T-helper 17 cell (primary cell): ENCODE measurements at places on chromosomes 11 and 22.

DNA sequence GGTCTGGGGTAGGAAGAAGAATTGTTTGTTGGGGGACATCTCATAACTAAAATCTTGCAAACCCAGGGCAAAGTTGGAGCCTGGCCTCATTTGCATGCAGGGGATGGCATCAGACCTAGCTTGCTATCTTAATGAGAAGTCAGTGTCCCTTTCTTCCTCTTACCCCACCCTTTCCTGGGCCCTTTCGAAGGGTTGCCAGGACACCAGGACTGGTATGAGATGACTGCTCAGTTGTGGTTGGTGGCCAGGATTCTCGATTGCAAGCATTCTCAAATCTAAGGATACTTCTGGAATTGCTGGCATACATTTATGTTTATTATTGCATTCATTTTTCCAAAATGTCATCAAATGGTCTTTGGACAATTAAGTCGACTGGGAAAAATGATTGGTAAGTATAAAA is 131.0 kb downstream of the SLC1A2 start:
- no peak for DNase-seq

GRCh38 chr11:61119055-61119454 is 16.8 kb downstream of the CD5 start:
- no peak for DNase-seq

DNA sequence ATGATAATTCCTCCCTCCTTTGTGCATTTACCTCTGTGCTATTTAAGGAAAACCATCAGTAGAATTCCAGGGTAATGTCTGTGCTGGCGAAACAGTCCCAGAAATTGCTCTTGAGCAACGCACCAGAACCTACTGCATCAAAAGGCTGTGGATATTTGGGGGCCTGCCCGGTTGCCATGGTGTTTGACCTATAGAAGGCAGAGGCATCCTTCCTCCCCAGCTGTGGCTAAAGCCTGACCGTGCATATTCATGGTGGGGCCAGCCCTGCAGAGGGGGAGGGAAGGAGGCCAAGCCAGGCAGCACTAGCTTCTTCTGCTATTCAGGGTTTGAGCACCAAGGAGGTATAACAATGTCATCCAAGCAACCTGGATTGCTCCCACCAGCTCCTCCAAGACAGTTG is 215.0 kb upstream of the E2F8 start:
- DNase-seq: no peak

- no peak for DNase-seq
Measured at GRCh38 chr11:120293038-120293800, 31.9 kb upstream of the TLCD5 start.

- DNase-seq: no peak
Measured at GRCh38 chr22:42848941-42849550, 8.0 kb downstream of the ARFGAP3 start.

GRCh38 chr11:35671396-35672127 is 9.0 kb downstream of the TRIM44 start:
- DNase-seq: no peak

DNA sequence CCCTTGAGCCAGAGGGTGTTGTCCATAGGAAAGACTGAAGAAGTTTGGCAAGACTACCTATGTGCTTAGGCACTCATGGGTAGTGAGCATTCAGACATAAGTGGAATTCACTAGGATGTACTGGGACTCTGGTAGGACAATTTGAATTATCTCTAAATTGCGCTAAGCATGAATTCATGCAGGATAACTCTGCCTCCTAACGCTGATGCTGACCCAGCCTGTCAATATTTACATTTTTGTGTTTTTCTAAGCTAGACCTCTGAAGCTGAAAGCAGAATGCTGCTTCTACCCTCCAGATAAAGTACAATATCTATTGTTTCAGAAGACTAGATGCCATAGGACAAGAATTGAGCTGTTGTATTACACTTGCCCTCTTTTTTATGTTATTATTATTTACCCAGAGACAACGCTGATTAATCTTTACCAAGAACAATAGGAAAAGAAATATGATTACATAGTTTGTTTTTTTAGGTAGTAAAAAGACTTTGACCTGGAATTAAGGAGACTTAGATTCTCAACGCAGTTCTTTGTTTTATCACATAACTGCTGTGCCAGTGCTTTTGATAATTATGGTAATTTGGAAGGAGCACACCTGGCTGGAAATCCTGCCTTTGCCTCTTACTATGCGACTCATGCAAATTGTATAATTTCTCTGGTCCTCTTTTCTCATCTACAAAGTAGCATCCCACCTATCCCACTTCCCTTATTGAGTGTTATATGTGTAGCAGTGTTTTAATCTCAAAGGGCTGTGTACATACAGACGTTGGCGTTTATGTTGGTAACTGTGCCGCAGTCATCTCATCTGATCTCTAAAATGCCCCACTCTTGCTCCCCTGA is 21.2 kb upstream of the GRAMD1B start:
- DNase-seq: no peak

DNA sequence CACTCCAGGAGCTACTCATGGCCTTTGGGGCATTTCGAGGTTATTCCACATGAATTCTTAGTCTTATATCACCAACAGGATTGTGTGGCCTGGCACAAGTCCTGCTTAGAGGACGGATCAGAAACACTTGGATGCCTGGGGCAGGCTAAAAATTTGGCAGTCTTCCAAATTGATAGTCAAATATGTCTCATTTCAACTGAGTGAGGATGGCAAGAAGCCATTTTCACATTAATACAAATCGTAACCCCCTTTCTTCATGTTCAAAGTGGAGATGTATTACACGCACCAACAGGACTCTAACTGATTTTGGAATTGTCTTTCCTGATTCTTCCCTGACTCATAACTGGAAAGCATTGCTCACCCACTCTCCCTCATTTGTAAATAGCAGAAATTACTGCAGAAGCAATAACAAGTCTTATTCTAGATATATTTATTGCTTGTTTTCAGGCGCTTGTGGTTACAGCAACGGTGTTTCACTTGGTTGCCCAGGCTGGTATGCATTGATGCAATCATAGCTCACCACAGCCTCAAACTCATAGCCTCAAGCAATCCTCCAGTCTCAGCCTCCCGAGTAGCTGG is 10.3 kb upstream of the CCDC86 start:
- DNase-seq: no peak

GRCh38 chr22:25334162-25334490 is 114.7 kb downstream of the CRYBB2 start:
- no peak for DNase-seq

DNA sequence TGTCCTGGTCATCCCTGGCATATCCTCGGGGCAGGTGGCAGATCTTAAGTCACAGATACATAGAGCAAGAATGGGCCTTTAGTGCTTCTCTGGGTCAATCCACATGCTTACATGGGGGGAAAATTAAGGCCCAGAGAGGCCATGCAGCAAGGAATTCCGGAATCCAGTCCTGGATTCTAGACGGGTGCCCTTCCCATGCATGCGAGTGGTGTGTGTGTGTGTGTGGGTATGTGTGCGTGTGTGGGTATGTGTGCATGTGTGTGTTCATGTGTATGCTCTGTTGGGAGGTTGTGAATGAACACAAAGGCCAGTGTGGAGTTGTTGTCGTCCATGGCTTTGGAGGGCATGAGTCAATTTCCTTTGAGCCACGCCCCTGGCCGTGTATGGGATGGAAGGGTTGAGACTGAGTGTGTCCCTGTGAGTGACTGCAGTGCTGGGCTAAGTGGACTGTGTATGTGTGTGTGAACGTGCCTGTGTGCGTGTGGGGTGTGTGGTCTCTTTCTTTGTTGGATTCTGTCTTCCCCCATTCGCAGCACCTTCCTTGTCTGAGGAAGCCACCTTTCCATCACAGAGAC is 33.4 kb upstream of the EIF3D start:
- no peak for DNase-seq

GRCh38 chr11:67434395-67434881 is 3.0 kb downstream of the PTPRCAP start:
- DNase-seq: no peak

DNA sequence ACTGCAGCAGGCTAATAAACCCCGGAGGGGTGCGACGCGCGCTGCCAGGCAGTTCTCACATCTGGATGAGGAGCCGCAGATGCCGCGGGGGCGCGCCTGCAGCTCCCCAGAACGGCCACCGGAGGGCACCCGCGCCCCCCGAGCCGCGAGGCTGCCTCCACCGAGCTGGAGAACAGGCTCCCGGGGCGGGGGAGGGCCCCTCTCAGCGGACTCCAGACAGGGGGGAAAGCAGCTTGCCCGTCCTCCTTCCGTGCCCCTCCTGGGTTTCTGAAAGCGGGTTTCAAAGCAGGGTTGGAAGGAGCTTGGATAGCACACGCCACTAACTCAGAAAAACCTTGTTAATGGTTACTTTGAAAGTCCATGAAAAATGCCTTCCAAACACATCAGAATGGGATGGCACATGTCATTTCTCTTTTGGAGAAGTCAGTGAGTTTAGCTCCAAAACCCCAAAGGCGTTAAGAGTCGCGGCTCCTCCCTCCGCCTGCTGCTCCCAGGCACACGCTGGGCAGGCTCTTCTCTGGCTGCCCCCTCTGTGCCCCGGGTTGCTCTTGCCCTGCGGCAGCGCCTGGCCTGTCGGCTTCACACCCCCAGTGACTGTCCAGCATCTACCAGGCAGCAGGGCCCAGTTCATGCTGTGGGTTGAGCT is 317.8 kb downstream of the NTM start:
- no peak for DNase-seq

GRCh38 chr22:30314915-30315314 is 11.8 kb downstream of the TBC1D10A start:
- peak; percentile 43 for DNase-seq

GRCh38 chr11:130710021-130710420 is 206.3 kb downstream of the SNX19 start:
- no peak for DNase-seq

DNA sequence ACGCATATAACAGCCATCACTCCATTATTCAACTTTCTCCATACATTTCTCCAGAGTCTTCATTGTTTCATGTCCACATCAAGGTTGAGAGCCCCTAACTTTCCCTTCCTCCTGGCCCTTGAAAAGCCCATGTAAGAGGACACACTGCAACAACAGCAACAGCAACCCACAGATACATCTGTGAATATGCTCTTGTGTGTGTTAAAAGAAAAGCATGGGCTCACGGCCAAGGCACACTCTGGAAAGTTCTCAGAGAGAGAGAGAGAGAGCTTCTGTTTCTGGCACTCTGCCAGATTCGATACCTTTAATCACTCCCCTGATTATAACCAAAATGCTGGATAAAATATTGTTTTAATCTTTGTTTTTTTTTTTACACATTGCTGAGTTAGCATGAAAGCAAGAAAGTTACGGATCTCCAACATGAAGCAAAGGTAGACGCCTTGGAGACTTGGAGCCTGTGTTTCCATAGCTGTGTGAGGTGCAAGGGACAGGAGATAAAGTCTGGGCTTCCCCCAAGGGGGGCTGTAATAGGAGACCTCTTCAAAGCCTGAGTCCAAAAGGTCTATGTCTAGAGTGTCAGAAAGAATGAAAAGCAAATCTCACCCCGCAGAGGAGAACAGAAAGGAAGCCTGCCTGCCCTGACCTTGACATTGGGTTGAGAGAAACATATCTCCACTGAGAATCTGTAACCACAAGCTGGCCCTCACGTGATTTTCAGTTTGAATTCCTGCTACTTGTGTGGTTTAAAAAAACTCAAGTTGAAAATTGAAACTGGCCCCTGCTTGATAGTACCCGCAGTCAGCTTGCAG is 33.7 kb upstream of the MPPED1 start:
- no peak for DNase-seq

GRCh38 chr11:16171882-16172281 is 184.5 kb downstream of the SOX6 start:
- no peak for DNase-seq

GRCh38 chr22:33163815-33164214 is 105.6 kb upstream of the SYN3 start:
- no peak for DNase-seq

GRCh38 chr11:70530010-70530409 is 131.7 kb downstream of the CTTN start:
- DNase-seq: no peak

- no peak for DNase-seq
Measured at GRCh38 chr22:33569559-33569958, 350.7 kb downstream of the LARGE1 start.

DNA sequence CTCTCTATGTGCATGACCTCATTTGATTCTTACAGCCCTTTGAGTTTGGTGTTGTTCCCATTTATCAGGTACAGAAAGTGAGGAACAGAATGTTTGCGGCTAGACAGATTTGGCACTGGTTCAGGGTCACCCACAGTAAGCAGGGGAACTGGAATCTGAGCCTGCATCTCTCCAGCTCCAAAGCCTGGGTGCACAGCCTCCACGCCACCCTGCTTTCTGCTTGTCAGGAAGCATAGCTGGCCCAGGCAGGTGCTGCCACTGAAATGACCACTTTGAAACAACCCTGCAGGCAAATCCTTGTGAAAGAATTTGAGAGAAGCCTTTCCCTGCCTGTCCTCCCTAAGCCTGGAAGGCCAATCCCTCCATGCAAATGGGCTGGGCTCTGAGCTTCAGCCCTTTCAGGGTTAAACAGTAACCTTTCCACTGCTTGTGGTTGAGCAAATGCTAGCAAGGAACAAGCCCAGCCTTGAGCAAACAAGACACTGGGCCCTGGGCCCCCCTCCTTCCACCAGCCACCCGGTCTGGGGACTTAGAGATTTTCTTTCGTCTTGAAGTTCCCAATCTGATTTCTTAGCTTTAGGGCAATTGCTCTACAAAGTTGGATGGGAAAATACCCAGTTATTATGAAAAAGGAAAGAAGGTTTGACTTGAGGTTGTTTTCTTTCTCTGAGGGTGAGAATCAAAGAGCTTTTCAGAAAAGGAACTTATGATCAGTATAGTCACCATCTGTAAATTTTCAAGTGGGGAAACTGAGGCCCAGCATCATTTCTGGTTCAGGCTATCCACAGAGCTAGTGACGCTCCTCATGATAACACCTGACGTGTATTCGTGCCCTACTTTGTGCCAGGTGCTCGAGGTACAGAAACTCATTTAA is 19.4 kb downstream of the EHF start:
- no peak for DNase-seq

DNA sequence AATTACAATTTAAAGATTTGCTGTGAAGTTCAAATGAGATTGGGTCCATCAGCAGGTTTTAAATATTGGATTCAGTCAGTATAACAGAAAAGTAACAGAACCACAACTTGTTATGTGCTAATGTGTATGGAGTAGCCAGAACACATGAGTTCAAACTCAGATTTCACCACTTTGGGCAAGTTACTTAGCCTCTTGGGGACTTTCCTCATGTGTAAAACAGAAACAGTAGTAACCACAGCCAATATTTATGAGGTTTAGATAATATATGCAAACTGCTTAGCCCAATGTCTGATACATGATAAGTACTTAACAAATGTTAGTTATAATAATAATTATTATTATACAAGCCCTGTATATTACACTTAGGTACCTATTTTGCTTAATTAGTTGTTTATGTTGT is 21.8 kb upstream of the SLC5A12 start:
- no peak for DNase-seq

DNA sequence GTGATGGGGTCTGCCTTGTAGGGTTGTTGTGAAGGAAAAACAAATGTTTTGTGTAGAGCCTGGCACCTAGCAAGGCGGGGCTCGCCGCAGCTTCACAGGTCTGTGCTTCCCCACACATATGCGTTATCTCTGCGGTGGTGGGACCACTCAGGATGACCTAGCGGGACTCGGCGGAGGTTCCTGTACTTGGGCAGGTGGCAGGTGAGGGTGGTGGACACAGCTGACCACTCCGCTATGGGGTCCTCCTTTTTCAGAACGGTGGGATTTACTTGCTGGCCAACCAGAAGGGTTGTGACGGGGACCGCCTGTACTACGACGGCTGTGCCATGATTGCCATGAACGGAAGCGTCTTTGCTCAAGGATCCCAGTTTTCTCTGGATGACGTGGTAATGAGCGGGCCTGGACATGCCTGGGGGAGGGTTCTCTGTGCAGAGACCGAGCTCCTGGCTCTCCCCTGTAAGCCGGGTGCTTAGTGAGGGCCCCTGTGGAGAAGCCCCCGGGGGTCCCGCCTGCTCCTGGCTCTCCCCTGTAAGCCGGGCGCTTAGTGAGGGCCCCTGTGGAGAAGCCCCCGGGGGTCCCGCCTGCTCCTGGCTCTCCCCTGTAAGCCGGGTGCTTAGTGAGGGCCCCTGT is 21.3 kb downstream of the NADSYN1 start:
- DNase-seq: no peak
